ENCODE measurements at places on chromosomes 12 and 14.
A peak's percentile ranks its signal among the peaks of the same experiment; 100 is the strongest.

- no peak for DNase-seq
These were observed 26.2 kb upstream of the TRIM9 start for GRCh38 chr14:51121096-51121495.

DNA sequence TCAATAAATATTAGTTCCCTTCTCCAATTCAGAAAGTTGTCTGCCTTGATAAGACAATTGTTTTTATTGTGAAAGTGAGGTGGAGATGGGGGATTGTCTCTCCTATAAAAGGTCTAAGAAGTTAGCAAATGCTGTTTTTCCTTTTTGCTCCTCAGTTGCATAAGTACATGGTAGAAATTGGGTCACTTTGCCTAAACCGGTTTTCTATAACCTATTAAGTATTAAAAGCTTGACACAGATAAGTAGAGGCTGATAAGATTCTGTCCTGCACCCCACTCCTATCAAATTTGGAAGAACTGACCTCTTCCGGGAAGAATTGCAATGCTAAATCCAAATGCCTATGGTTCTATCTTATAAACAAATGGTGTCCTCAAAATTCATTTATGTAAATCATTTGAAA lies 7.0 kb downstream of the SLCO1B1 start:
- DNase-seq: no peak

DNA sequence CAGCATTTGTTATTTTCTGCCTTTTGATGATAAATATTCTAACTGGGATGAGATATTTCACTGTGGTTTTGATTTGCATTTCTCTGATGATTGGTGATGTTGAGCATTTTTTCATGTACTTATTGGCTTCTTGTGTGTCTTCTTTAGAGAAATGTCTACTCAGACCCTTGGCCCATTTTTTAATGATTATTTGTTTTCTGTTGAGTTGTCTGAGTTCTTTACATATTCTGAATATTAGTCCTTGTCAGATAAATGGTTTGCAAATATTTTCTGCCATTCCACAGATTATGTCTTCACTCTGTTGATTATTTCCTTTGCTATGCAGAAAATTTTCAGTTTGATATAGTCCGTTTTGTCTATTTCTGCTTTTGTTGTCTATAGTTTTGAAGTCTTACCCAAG lies 317.0 kb downstream of the CEP128 start:
- no peak for DNase-seq

DNA sequence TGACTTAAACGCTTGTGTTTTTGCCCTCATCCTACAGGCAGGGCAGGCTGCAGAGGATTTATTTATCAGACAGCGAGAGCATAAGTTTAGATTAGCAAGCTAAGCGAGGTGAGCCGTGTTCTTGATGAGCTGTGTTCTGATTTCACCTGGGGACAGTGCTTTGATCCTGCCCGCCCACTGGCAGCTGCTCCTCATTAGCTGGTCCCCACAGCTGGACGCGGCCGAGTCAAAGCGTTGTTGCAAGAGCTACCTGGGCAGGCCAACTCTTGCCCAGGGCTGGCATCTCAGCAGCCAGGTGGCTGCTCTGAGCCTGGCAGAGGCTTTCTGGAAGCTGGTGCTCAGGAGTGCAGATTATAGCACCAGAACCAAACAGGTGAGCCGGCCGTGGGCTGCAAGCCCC lies 46.8 kb upstream of the BEGAIN start:
- DNase-seq: no peak

DNA sequence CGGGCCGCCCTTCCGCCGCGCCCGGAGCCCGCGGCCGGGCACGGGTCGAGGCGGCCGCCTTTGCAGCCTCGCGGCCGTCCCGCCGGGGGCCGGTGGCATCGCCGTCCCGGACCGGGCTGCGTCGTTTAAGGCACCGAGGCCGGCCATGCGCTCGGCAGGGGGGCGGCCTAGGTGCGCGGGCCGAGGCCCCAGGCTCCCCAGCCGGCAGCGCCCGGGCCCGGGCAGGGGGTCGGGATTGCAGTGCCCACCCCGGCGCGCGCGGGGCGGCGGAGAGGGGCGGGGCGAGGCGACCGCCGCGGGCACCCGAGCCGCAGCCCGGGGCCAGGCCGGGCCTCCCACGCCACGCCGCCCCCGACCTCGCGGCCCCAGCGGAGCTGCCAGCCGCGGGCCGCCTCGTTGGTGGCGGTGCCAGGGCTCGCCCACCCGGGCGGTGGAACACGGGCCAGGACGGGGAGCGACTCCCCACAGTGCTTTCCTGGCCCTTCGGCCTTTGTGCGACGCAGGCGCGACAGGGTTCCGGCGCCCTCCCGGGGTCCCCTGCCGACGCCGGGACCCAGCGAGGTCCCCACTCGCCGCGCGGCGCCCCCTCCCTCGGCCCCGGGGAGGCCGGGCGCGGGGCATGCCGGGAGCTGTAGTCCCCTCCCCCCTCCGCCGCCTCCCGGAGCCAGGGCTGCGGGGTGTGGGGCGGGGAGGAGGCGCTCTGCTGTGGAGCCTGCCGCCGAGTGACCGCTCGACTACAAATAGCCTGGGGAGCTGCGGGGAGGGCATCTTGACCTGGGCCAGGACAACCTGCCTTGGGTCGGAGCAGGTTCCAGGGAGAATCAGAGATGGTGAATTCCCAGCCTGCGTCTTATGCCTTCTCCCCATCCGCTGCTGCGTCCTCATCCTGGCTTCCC lies 769 bp downstream of the FKBP4 start:
- DNase-seq: peak; percentile 88

All from hepatic stellate cell (primary cell).